ENCODE measurements at places on chromosomes 4 and X. TPM values are rescaled to one million over a fixed set of nuclear protein-coding genes. Genes with fewer than 3 reads are reported as not detected.

The SGMS2 gene
- 23.9 TPM for total RNA-seq

The IQCM gene
- not detected for total RNA-seq

The VCX gene
- not detected for total RNA-seq

The KLHL4 gene
- total RNA-seq = 3.1 TPM

The FIP1L1 gene
- 25.5 TPM for total RNA-seq

The VCX3A gene
- total RNA-seq = not detected

The TMEM154 gene
- 0.17 TPM for total RNA-seq

The GLRB gene
- 1.4 TPM for total RNA-seq

The NSDHL gene
- 42.5 TPM for total RNA-seq

The NSD2 gene
- 36.5 TPM for total RNA-seq

The GJB1 gene
- total RNA-seq = not detected

The ASB9 gene
- total RNA-seq = 21.2 TPM

The GLUD2 gene
- 3.1 TPM for total RNA-seq

The ANOS1 gene
- 0.03 TPM for total RNA-seq

The LRRC66 gene
- 0.18 TPM for total RNA-seq

The ZRSR2 gene
- 9.7 TPM for total RNA-seq

The TKTL1 gene
- total RNA-seq = not detected

The NDNF gene
- total RNA-seq = not detected

The SYP gene
- total RNA-seq = 3.5 TPM

The DNAAF6 gene
- not detected for total RNA-seq

The FUNDC2 gene
- total RNA-seq = 109 TPM

The GABRA4 gene
- not detected for total RNA-seq

The PPP2R2C gene
- 33.5 TPM for total RNA-seq

The ALB gene
- not detected for total RNA-seq

The SH2D1A gene
- total RNA-seq = not detected

The CTAG1A gene
- total RNA-seq = not detected

The SMIM31 gene
- total RNA-seq = 0.09 TPM

The MXRA5 gene
- total RNA-seq = not detected

The PHEX gene
- total RNA-seq = 0.34 TPM

The IL2RG gene
- total RNA-seq = not detected

The CCDC158 gene
- not detected for total RNA-seq

The IL13RA2 gene
- not detected for total RNA-seq

The MAGEA2B gene
- total RNA-seq = not detected

The FAM193A gene
- 9.0 TPM for total RNA-seq

The PRR32 gene
- not detected for total RNA-seq

The MAGEB17 gene
- total RNA-seq = not detected

The DCK gene
- total RNA-seq = 17.9 TPM

The HADH gene
- 22.1 TPM for total RNA-seq

The HTN1 gene
- not detected for total RNA-seq

The RXFP1 gene
- not detected for total RNA-seq

The C4orf50 gene
- total RNA-seq = not detected

The MAPK10 gene
- total RNA-seq = 0.22 TPM

The CENPVL2 gene
- not detected for total RNA-seq

The XAGE1A gene
- total RNA-seq = 36.0 TPM

The RTL3 gene
- not detected for total RNA-seq

The ZC4H2 gene
- 2.0 TPM for total RNA-seq

The CCDC120 gene
- 3.4 TPM for total RNA-seq

The LEF1 gene
- 0.17 TPM for total RNA-seq

The TREX2 gene
- 1.7 TPM for total RNA-seq

The SHOX gene
- total RNA-seq = not detected

The CWH43 gene
- total RNA-seq = not detected

The ADH7 gene
- total RNA-seq = not detected

The RRH gene
- total RNA-seq = not detected

The GALNTL6 gene
- 0.07 TPM for total RNA-seq

The FABP2 gene
- not detected for total RNA-seq

The RLIM gene
- 17.4 TPM for total RNA-seq

The GABRG1 gene
- total RNA-seq = not detected

The BMP3 gene
- not detected for total RNA-seq

The SSX3 gene
- not detected for total RNA-seq
